ENCODE measurements at places on chromosomes 3 and 15.

GRCh38 chr15:50190723-50191122, 8.7 kb downstream of the SLC27A2 start:
- no peak for DNase-seq

DNA sequence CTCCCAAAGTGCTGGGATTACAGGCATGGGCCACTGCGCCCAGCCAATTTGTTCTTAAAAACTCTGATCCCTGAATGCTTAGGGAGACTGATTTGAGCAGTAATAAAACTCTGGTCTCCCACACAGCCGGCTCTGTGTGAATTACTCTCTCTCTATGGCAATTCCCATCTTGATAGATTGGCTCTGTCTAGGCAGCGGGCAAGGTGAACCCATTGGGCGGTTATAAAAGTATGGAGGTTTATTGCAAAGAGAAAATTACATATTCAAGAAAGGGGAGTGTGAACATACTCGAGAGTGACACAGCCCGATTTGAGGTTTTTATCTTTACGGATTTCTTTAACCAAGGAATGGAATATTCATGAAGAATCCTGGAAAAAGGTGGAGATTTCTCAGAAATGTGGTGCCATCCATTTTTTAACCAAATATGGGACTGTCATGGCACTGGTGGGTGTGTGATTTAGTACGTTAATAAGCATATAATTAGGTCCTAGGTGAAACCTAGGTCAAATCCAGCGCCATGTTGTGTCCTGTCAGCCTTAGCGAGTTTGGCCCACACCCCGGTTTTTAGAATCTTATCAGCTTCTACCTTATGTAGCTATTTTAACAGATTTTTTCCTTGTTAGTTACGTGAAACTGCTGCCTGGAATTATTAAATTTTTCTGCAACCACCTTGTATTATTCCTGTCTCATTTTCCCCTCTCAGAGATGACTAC, 7.2 kb upstream of the GMPS start:
- DNase-seq, result no peak

DNA sequence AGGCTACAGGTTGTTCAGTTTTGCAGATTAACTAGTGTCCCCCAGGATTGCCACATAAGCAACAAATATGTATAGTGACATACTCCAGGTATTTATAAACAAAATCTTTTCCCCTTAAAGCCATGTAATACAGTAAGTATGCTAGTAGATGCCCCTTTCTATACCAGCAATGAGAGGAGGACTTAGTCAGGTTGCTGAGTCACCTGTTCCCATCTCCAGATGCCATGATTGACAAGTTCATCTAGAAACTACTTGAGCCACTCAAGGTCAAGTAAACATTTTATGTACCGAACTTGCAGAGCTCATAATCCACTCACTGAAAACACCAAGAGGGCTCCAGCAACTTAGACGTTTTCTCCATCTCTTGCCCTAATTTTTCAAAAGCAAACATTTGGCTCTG, 18.2 kb downstream of the SLC9A9 start:
- DNase-seq, result no peak

DNA sequence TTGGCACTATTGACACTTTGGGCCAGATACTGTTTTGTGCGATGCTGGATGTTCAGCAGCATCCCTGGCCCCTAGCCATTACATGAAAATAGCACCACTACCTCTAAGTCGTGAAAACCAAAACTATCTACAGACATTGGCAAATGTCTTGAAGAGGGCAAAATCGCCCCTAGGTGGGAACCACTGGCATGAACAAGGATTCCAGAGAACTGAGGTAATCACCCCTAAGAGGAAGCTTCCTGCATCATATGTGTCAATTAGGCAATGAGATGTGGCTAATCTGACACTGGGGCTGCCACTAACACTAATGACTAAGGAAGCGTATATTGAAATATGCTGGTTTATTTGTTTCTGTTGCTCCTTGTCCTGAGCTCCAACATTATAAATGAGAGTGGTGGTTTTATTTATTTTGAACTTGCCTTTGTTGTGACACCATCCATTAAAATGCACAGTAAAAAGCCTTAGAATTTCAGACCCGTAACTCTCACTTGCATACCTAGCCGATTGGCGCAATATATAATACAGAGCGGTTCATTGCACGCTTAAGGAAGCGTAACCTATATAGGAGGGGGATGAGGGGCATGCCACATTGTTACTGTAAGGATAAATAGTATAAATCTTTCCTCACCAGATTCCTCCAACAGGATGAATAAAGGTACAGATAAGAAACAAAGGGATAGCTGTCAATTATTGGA, 299.8 kb upstream of the CNTN4 start:
- no peak for DNase-seq

DNA sequence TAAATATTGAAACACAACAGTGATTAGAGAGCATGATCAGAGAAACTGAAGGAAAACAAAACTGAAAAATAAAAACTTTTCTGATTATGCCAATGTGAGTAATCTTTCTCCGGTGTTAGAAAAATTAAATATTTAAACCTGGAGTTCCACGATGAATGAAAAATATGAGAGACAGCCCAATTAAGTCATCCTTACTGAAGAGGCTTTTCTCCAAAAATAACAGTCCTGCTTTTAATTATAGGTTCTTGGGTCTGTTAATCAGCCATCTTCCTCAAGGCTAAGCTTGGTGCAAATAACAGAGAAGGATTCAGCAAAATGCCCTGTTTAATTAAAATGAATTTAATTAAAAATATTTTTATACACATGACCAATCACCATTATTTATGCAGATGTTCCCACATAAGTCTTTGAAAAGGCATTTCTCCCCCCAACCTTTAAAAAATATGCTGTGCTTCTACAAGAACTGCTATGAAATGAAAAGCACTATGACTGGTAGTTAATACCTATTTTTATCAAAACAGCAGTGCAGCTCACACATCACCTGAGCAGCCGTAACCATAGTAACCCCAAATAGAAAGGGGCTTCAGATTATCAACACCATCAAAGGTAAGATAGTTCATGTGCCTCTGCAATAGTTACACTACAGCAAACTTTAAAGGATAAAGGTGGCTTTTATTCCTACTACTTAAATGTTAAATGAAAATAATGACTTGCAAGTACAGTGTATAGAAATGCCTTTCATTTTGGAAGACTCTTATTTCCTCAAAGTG, 175.7 kb downstream of the SLC9A9 start:
- no peak for DNase-seq

GRCh38 chr15:58410353-58410752, 21.4 kb upstream of the LIPC start:
- no peak for DNase-seq

- DNase-seq, result no peak
Measured at GRCh38 chr3:78076379-78076778, 1036.5 kb downstream of the ROBO2 start.

DNA sequence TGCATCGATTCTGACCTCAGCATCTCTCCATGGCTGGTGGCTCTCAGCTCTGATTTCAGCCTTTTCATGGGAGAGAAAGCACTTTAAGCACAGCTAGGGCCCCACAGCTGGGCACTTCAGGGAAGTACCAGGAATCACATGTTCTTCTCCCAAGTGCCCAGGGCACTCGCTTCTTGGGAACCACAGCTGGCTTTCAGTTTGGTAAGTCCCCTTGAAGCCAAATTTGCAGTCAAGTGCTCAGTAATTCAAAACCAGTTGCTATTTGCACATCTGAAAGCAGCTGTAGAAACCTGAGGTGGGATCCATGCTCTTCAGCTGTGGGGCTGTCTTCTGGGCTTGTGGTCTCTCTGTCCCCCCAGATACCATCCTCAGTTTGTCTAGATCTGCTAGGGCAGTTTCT, 12.8 kb downstream of the GABRA5 start:
- DNase-seq, result no peak

GRCh38 chr15:71611553-71612396, 198.6 kb upstream of the NR2E3 start:
- no peak for DNase-seq

- no peak for DNase-seq
Measured at GRCh38 chr15:61295239-61295638, 66.1 kb upstream of the RORA start.

- no peak for DNase-seq
Measured at GRCh38 chr15:63045465-63045840, 2.9 kb downstream of the TPM1 start.

GRCh38 chr3:10023587-10024310, 2.5 kb upstream of the FANCD2 start:
- no peak for DNase-seq

- DNase-seq, result no peak
Measured at GRCh38 chr15:58495891-58496408, 64.2 kb downstream of the LIPC start.

GRCh38 chr15:25090073-25090733, 135.4 kb downstream of the SNRPN start:
- no peak for DNase-seq

DNA sequence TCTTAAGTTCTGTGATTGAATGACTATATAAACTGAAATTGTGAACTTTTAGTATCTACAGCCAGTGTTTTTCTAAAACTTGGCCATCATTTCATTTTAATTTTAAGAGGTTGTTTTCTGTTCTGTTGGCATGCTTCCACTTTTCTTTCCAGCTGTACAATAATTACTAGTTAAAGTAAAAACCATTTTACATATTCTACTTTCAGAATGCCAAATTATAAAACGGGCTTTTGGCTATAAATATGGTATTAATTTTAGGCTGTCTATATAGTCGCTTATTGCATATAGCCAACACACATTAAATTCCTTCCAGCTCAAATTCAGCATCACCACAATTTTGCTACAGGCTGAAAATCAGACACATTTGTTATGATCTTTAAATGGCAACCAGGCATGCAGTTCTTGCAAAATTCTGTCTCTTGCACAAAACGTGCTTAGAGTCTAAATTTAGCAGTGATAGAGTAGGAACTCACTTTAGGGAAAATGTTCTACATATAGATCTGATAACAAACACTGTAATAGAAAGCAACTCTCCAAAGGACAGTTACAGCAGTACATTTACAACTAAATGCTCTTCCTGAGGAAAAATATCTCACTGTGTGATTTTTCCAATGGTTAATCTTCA, 81.1 kb downstream of the BTD start:
- DNase-seq, result no peak

- peak; percentile 55 for DNase-seq
Measured at GRCh38 chr15:74655424-74655823, 39.8 kb downstream of the CLK3 start.

DNA sequence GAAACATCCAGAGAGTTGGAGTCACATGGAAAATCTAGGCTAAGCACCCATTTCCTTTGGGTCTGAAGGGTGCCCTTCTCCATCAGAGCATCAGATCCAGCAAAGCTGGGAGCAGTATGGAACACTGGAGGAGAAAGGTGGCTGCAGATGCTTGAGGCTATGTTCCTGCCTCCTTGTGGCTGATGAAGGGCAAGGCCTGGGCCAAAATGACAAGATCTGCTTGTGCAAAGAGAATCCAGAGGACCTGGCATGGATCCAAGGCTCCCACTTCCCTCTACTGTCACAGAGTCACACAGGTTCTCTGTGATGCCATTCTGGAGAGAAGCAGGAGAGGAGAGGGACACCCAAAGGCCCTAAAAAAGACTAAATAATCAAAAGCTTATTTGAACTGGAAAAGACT, 9.2 kb upstream of the ATP8B4 start:
- DNase-seq, result no peak

- no peak for DNase-seq
Measured at GRCh38 chr15:66221126-66221525, 32.4 kb downstream of the MEGF11 start.

GRCh38 chr3:152260529-152260928, 8.2 kb upstream of the MBNL1 start:
- DNase-seq, result no peak
